Activated T-helper 17 cell treated with anti-CD3 and anti-CD28 coated beads, Interleukin-2, amount 50 U/mL, for 72 hours (primary cell): ENCODE measurements at places on chromosomes 3 and 15.

- ATAC-seq = no peak
These were observed 8.0 kb downstream of the MGLL start for GRCh38 chr3:127814325-127814781.

DNA sequence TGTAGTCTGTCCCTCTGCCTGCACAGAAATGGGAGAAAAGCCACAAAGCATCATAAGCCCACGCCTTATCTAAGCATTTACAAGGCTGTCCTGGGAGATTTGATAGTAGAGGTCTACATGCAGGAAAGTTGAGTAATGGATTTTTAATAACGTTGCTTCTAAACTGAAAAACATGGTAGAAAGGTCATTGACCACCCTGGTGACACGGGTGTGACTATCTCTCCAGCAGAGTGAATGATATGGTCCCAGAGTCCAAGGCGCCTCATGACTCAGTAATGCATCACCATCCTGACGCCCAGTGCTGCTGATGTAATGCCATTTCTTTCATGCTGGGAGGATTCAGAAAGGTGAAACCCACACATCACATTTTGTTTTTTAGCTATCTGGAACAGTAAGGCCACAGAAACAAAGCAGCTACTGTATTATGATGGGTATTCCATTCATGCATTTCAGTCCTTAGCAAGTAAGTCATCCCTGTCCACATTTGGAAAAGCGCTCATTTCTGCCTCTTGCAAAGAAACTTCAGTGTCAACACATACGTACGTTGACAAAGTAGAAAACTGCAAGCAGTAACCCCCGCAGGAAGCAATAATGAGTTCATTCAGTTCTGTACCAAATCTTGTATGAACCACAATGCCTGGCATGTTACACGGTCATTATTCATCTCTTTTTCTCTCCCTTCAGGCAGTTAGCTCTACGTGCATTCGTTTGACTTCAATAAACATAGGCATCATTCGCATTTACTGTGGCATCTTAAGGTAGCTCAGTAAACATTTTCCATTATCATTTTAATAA is 483.5 kb downstream of the GABRG3 start:
- ATAC-seq = no peak

- ATAC-seq = no peak
These were observed 4.9 kb upstream of the EXOG start for GRCh38 chr3:38491215-38491614.

DNA sequence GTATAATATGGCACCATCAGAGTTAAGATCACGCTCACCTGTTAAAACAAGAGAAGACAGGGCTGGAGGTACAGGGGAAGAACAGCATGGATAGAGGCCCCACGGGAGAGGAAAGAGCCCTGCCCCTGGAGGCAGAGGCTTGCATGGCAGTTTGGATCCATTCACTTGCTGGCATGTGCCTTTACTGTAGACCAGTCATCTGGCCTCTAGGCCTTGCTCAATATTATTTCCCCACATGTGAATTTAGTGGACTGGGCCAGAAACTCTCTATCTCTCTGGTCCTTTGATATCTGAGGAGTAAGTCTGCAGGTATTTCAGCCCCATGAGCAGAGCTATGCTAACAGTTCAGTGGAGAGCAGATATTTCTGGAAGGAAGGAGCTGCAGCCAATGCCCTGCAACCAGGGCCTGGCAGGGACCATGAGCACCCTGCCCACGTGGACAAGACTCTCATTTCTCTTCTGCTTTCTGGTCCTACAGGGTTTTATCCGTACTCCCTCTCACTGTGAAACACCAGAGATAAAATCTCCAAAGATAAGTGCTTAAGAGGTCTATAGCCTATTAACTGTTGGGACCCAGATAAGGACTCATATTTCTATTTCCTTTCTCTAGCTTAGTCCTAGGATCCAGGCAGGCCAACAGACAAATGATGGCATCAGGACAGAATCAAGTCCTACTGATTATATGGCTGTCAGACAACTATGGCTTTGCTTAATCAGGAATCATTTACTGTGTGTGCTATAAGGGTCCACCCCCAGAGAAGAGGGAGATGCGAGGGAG is 65.0 kb downstream of the CLDN11 start:
- no peak for ATAC-seq

DNA sequence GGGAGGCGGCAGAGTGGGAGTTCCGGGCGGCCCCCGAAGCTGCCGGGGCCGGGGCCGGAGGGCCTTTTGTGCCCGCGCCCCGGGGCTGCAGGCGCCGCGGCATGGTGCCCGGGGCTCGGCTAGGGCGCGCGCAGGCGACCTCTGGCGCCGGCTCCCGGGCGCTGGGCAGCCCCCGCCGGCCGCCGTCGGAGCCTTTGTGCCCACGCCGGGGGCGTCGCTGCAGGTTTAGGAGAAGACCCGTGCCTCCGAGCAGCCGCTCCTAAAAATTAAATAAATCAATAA is 299 bp downstream of the PAQR9 start:
- no peak for ATAC-seq

DNA sequence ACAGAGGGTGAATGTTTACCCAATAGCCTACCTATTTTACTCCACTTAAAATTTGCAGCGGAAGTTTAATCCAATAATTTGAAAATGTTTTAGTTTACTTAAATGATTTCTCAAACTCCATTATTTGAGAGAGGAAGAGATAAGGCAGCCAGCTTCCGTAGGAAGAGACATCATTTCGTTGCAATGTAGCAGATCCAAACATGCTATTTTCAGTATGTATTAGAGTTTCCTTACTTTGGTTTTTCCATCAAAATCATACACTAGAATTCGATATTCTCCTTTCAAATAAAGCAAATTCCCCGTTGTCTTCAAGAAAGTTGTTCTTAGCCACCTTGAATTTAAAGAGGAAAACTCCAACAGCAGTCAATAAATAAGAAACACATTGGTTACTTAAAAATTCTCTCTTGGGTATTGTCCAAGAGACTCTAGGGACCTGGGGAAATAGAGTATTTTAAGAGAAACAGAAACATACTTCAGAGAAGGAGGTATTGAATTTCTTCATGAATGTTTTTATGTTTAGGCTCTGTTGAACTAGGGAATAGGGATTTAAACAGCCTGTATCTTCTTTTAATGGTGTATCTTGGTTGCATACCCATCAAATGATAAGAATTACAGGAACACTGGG is 324.5 kb upstream of the GBE1 start:
- no peak for ATAC-seq

DNA sequence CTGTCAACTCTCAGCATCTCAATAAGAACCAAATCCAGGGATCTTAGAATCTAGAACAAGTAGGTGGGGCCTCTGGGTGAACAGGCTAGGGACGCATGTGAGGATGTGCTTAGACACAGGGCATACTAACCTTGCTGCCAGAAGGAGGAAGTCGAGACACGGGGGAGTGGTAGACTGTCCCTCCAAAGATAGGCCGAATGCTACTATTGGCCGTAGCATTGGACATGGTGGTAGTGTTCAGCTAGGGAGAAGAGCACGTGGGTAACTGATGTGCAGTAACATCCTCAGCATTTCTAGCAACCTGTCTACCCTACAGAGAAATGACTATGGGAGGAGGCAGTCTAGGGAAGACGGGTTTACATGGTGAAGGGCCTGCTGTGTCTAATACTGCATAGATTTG is 15.6 kb downstream of the RCCD1 start:
- ATAC-seq = no peak

GRCh38 chr3:99909714-99910495 is 92.2 kb downstream of the CMSS1 start:
- no peak for ATAC-seq

GRCh38 chr15:97849183-97849582 is 111.3 kb upstream of the ARRDC4 start:
- no peak for ATAC-seq

- ATAC-seq = no peak
These were observed 60.5 kb downstream of the DNASE1L3 start for GRCh38 chr3:58150130-58150809.

DNA sequence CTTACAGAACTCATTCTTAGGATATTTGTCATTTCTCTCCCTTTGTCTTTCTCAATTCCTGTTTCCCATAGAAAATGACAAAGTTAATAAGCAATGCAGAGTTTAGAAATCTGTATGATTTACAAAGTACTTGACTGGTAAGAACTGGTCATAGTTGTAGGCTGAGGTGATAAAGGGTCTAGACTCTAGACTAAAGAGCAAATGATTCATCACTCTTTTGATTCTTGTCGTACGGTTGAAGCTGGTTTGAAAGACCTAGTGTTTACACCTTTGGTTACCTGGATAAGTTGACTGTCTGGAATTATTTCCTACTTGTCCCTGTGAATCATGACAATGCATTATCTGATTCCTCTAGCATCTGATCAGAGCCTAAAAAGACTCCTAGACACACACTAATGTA is 58.9 kb upstream of the TP63 start:
- peak; percentile 86 for ATAC-seq

- ATAC-seq = no peak
These were observed 3.0 kb downstream of the RPL32 start for GRCh38 chr3:12838179-12838965.

GRCh38 chr15:49678655-49679054 is 57.8 kb downstream of the DTWD1 start:
- no peak for ATAC-seq

DNA sequence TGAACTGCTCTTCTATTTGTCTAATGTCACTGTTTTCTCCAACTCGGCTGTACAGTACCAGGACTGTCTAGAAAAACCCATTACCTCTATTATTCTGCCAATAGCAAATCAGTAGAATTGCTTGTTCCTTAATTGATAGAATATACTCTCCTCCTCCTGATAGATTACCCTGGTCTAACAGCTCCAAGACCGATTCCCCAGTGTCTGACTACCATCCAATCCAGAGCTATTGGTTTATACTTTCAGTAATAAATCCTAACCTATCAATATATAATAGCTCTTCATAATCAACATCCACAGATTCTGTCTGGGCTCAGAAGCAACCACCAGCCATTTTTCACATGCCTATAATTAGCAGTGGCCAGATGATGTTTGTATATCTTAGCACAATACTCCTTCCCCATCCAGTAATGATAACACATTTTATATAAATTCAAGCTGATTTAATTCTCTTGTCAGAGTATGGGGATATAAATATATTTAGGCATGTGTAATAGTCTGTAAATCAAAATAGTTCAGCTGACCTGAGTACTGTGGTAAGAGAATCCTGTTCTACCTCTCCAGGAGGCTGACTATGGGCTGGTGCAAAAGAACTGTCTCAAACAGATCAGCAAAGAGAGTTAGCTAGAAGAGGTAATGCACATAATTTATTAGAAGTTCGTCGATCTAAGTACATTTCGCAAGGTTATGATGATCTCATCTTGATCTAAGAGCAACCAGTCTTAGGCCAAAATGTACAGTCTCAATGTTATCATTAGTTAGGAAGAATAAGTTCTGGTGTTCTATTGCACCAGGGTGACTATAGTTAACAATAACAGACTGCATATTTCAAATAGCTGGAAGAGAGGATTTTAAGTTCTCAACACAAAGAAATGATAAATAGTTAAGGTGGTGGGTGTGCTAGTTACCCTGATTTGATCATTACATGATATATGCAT is 193.4 kb downstream of the SHOX2 start:
- ATAC-seq = no peak

DNA sequence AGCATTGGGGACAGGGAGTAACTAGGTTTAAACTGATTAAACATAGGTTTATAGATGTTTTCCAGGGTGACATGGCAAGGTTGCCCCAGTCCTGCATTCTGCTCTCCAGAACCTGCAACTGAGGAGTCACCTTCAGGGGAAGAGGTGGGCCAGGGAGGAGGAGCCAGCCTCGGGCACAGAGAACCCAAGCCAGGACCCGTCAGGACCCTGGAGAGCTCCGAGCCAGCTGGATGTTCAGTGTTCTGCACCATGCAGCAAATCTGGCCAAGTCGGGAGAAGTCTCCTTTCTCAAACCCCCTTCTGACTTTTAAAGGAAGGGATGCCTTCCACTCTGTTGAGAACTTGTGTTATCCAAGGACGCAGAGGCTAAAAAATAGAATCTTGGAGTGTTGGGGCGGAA is 62.1 kb upstream of the SLC6A11 start:
- ATAC-seq = no peak

DNA sequence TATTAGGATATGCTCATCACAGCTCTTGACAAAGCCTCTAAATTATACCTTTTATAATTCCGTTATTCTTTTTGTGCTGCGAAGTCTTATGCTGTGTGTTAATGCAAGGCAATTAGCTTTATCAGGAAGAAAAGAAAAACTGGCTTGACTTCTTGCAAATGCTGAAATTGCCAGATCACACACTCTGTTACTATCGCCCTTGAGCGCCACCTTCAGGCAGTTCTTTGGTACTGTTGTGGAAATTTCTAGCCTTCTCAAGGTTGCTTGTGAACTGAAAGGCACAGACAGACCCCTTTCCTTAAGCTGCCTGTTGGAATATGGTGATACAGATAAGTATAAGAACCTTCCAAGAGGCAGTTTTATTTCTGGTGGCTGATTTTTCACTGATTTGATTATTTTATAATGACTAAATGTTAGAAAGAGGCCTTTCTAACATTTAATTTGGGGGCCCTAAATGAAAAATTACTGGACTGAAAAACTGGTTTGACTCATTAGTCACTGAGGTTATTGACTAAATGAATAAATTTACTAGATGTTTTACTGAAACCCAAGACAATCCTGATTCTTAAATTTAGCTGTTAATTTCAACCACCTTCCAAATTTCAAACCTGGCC is 126.2 kb upstream of the RASGRP1 start:
- ATAC-seq = no peak

DNA sequence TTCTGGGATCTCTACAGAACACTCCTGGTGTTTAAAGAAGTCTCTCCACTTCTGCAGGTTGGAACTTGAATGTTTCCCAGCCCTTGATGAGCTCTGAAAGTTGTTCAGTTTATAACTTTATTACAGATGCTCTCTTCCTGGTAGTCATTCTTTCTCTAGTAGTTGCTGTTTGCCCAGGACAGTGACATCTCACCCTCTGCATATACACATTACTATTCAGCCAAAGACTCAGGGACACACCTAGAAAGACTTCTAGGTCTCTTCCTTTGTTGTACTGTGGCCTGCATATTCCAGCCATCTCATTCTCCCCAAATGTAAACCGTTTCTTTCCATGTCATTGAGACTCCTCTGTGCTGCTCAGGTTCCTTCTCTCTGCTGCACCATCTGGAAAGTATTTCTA is 76.7 kb downstream of the MITF start:
- ATAC-seq = no peak

DNA sequence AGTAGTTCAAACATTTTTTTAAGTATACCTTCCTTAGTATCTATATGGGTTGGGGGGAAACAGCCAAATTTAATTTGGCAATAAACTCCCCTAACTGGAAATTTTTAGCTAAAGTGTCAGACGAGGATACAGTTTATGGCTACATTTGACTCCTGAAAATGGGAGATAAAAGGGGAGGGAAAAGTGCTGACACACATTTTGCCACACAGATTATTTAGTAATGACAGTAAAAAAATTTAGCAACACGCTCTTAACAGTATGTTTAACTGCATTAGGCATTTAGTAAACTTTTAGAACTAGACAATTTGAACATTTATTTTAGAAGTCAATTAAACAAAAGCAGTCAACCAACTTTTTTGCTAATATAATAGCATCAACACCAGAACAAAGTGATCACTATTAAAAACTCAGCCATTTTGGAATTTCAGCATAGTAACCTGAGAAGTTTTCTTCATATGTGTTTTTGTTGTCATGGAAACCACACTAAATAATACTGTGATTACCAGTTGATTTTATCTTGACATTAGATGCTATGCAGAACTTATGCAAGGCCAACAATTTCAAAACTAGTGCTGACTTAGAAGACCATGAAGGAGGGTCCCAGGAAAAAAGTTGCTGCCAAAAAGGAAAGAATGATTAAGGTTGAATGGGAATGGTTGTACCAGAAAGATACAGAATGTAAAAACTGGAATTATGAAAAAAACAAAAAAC is 47.0 kb upstream of the TFG start:
- ATAC-seq = no peak

- ATAC-seq = no peak
These were observed 450.2 kb upstream of the WNT5A start for GRCh38 chr3:55937301-55937700.

- no peak for ATAC-seq
These were observed 19.5 kb downstream of the SIDT1 start for GRCh38 chr3:113551820-113552219.
